ENCODE measurements at places on chromosomes 12 and 14. TPM values are rescaled to one million over a fixed set of nuclear protein-coding genes. Genes with fewer than 3 reads are reported as not detected.

- no peak for DNase-seq
Measured at GRCh38 chr12:32615441-32615840, 63.7 kb upstream of the DNM1L start.

GRCh38 chr14:60561845-60562746 lies 53.1 kb downstream of the SIX6 start:
- DNase-seq, result no peak

Gene SART3
- 94.6 TPM for total RNA-seq

Gene RNFT2
- total RNA-seq, result 8.3 TPM

Gene NAA25
- total RNA-seq, result 39.1 TPM

Gene VASH1
- 5.6 TPM for total RNA-seq

DNA sequence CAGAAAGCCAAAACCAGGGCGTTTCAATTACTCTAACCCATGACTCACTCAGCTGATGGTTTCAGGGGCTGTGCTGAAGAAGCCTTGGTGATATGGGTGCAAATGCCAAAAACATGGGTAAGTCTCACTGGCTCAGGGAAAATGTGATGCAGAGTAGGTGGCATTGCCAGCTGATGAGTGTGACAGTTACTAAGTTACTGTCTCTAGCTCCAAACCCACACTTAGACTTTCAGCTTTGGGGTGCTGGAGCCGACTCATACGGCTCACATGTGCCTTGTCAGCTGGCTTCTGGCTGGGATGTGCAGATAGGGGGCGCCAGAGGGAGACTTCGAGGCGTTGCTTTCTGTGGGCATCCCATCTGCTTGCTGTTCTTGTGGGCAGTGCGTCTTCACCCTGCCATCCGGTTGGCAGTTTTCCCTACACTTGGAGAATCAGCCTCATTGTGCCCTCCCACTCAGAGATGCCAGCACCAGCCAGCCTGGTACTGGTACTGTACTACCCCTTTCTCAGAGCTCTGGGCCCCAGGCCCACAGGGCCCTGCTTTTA lies 11.1 kb upstream of the KRT7 start:
- no peak for DNase-seq

Gene BORCS5
- total RNA-seq, result 28.2 TPM

Gene CFAP251
- 0.38 TPM for total RNA-seq

DNA sequence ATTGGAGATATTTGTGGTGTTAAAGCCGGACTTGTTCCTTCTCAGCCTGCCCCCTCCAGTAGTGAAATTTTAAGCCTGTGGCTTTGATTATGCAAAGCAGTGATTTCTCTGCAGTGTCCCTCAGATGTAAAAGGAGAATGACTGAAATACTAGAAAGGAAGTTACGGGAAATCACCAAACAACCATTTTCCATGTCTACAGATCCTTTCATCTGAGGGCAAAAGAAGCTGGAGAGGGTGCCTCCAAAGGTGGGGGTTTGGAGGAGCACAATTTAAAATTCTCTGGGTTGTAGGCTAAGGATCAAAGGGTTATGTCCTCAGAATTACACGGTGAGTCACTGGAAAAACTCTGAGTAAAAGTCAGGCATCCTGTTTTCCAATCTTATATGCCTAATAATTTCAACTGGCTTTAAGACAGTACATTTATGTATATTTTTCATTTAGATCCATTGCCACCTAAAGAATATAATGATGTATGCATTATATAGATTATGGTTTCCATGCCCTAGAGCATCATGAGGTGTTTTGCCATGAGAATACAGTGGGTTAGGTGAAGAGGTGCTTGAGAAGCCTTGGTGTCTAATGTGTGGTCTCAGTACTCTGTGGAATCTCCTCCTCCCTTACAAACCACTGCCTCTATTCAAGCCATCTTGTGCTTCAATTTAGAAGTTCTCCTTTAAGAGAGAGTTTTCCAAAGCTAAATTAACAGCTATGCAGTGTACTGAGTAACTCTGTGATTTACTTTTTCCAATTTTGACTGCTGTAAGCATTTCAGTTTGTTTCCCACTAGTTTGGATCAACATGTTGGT lies 362.1 kb downstream of the RAD51B start:
- DNase-seq, result no peak

Gene ACIN1
- 360 TPM for total RNA-seq

- no peak for DNase-seq
Measured at GRCh38 chr14:81125536-81125935, 95.2 kb downstream of the GTF2A1 start.

DNA sequence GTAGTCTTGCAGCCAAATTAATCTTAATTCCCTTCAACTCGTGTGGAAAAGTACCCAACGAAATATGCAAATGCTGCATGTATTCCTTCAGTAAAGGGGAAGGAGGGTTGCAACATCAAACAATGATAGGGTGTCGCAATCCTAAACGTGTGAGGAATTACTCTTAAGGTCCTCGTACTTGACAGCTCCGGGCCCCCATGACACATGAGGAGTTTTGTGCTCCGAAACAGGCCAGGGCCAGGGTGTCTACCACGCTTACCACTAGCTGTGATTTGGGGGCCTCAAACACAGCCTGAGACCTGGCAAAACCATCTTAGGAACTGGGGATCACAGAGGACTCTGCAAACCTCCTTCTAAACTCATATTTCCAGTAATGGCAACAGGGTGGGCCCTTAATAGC lies 20.4 kb downstream of the FOS start:
- DNase-seq, result no peak

GRCh38 chr12:56520048-56520447 lies 1.6 kb upstream of the RBMS2 start:
- DNase-seq, result no peak

DNA sequence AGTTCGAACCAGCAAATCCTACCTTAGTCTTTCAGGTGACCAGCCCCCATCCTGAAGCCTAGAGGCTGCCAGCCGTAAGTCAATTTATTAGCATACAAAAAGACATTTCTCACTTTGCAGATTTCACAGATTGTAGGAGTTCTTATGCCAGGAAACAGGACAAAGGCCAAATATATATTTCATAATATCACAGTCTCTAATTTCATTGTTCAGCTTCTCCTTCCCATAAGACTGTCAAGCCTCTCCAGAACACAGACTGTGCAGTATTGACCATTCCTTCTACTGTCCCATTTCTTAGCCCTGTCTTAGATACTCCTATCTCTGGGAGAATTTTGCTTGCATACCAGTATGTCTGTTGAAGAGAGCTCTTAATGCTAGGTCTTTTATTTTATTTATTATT lies 89.2 kb upstream of the RESF1 start:
- no peak for DNase-seq

- peak; percentile 5 for DNase-seq
Measured at GRCh38 chr12:7042842-7043241, 17.7 kb upstream of the C1S start.

Gene KIF26A
- 0.17 TPM for total RNA-seq

DNA sequence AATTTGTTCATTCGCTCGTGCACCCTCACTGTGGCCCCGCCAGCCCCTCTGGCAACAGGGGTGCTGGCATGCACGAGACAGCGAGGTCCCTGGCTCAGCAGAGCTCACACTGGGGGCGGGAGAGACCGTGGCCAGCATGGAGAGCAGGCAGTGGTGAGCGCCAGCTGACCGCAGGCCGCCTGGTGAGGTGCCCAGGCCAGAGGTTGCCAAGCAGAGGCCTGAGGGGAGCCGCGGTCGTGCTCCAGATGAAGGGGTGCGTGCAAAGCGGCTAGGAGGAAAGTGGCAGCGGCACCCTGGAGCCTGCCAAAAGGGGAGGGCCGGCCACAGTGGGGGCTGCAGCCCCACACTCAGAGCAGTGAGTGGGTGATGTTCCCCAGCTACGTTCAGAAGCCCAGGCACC lies 56.1 kb downstream of the CDC42BPB start:
- no peak for DNase-seq

Gene DEPDC4
- 0.74 TPM for total RNA-seq

DNA sequence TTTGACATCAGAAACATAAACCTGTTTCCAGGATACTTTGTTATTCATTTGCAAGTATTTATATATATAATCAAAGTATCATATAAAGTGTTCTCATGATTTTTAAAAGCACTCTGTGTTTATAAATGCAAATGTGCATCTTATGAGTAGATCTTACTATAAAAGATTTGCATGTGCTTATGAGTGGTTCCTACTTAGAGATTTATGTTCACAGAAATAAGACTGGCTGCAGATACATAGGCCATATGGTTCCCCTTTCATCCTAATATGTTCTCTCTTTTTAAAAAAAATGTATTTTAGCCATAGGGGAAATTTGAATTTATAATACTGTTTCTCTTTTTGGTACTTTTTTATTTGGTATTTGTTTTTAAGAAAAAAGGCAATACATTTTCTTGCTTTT lies 174.2 kb downstream of the ESR2 start:
- no peak for DNase-seq

DNA sequence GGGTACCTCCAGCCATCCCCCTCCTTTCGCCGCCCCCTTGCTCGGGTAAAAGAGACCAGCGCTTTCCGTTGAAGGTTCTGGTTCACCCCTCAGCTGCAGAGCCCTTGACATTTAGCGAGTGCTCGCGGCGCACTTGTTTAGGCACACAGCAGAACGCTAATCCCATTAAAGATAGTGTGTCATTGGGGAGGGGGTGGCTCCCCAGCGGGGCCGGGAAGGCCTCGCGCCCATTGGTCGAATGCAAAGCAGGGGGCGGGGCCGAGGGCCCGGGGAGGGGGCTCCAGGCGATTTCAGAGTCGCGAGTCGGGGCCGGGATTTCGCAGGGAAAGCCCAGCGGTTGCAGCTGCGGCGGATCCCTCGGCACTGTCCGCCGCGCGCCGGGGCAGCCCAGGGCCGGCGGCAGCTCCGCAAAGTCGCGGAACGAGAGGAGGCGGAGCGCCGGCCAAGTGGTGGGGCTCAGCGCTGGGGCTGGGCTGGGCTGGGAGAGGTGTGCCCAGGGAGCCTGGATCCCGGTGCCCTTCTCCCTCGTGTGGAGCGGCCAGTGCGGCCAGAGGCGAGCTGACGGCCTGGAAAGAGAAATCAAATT lies 122.9 kb downstream of the TSPAN9 start:
- no peak for DNase-seq

Gene KRT82
- total RNA-seq, result not detected
